Esophagus squamous epithelium (tissue), 5 donors: ENCODE measurements at places on chromosomes 3 and 15.

DNA sequence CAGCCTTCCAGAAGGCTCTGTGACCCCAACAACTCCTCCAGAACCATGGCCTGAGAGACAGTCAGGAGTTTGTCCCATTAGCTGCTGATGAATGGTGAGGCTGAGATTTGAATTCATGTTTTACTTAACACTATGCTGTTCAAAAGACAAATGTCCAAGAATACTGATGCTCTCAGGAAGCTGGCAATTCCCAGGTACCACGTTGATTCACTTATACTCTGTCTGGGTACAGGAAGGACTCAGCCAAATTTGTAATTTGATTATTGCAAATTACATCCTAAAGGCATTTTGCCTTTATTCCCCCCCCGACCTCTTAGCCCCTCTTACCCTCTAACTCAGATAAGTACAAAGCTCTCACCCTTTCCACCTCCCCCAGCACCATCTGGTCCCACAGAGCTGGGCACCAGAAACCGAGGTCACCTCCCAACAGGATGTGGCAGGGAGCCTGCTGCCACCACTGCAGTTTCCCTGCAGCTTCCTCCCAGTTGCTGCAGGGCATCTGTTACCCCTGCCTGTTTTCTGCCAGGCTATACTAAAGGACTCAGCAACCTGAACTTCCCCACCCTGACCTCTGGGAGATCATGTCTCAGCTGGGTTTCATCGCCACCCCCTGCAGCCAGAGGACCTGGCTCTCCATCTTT lies 33.6 kb downstream of the EAF1 start:
- DNase-seq, result no peak

- no peak for DNase-seq
Measured at GRCh38 chr15:98268163-98268562, 307.7 kb downstream of the ARRDC4 start.

DNA sequence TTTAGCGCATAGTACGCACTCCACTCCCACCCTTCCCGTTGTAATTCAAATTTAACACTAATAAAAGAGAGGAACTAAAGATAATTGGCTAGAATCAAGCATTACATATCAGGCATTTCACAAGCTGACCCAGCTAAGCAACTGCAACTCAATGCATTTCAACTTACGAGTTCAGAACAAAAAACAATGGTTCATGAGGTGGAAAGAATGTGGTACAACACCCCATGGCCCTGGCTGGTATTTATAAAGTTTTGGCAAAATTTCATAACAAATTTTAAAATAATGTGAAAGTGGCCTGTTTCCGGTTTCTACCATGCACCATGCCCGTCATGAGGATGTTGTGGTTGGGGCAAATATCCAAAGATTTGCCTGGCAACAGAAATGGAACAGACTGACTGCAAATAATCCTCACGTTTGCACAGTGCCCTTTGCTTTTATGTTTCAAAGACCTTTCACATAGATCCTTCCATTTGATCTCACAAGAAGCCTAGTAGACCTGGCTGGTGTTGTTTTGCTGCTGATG lies 455.3 kb upstream of the NR2F2 start:
- no peak for DNase-seq

DNA sequence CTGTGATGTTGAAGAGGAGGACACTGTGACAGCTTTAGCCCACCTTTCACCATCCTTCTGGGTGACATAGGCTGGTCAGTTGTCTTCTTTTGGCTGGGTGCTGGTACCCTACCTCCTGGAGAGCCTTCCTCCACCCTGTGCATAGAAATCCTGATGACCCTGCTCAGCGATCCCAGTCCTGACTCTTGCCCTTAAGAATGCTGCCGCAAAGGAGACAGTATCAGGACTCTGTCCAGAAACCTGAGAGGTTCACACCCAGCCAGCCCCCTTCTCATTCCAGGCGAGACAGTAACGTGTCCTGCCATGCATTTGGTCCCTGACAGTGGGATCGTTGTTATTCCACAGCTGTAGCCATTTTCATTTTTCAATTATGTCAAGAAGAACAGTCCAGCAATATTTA lies 312.8 kb upstream of the CHRM5 start:
- DNase-seq, result no peak

- DNase-seq, result no peak
Measured at GRCh38 chr3:13272831-13273603, 147.1 kb downstream of the NUP210 start.

DNA sequence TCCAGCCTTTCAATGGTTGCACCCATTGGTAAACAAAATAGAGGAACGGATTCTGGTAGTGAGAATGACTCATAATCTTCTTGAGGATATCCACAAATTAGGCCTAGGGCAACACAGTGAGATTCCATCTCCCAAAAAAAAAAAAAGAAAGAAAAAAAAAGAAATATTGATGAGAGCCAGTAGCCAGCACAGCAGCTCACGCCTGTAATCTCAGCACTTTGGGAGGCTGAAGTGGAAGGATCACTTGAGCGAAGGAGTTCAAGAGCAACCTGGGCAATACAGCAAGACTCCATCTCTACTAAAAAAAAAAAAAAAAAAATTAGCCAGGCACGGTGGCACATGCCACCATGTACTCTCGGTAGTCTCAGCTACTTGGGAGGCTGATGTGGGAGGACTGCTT lies 51.9 kb downstream of the DENND4A start:
- DNase-seq, result no peak

- no peak for DNase-seq
Measured at GRCh38 chr3:14463330-14464140, 61.1 kb downstream of the SLC6A6 start.

DNA sequence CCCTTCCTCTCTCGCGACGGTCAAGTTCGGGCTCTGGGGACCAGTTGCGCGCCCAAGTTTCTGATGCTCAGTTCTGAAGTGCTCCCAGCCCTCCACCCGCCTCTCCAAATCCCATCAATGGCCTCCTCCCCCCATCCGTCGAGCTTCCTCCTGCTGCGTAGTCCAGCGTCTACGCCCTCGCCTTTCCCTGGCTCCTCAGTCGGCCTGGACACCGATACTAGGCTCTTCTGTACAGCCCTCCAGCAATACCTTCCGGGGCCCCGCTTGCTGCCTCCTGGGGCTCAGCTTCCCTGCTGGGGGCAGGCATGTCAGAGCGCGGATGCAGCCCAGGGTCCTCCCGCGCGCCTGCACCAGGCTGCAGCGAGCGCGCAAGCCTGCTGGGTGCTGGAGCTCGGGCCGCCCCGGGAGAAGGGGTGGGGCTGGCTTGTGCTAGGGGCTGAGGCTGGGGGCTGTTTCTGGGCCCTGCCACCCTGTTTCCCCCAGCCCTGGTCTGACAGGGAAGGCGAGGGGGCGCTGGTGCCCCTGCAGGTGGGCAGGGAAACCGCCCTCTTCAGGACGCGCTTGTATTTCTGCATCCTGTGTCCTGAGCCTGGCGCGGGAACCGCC lies 353.3 kb upstream of the SUCLG2 start:
- no peak for DNase-seq
